ENCODE measurements at places on chromosomes 12 and 14. TPM values are rescaled to one million over a fixed set of nuclear protein-coding genes. Genes with fewer than 3 reads are reported as not detected.

Gene GALNT16
- total RNA-seq = 2.3 TPM

- no peaks in the 10 kb centered on the region for H3K36me3 ChIP-seq
- no peak overlapping the region for H3K27ac ChIP-seq
- peak overlapping the region; percentile 85 for H3K4me3 ChIP-seq
- peaks cover 11% of the 10 kb centered on the region for H3K27me3 ChIP-seq
- H3K4me1 ChIP-seq = no peaks in the 10 kb centered on the region
Observed at GRCh38 chr12:111033281-111034082, 113.1 kb upstream of the MYL2 start.

GRCh38 chr12:11649413-11650285, at the start of gene ETV6:
ETV6 (plus strand) TSS chr12:11649674; CDS start chr12:11650128, 454 bp downstream.
- DNase-seq = peak; percentile 68
- H3K36me3 ChIP-seq = peaks cover 9% of the 10 kb centered on the region
- peak within 1 kb of the TSS; percentile 80 for H3K27ac ChIP-seq
- H3K4me3 ChIP-seq = peak within 1 kb of the TSS; percentile 96

- peak overlapping the region; percentile 57 for H3K4me3 ChIP-seq
- no peak overlapping the region for H3K27ac ChIP-seq
- no peaks in the 10 kb centered on the region for H3K27me3 ChIP-seq
- peak; percentile 72 for DNase-seq
Observed at GRCh38 chr12:132243596-132244310, 85.6 kb downstream of the GALNT9 start.

DNA sequence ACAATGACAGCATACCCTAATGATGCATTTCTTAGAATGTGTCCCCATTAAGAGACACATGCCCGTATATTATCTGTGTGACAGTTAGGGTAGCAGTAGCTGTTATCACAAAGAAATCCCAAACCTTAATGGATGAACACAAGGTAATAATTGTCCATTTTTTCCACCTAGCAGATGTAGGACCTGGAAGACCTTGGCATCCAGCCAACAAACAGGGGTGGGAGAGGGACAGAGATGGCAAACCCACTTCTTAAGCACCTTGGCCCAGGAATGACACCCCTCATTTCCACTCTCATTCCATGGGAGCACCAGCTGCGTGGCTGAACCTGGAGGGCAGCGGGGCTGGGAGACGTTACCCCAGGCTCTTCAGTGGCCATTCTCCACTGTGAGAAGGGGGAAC, 679.0 kb downstream of the AACS start:
- no peaks in the 10 kb centered on the region for H3K27me3 ChIP-seq
- DNase-seq = no peak
- H3K36me3 ChIP-seq = 0 out of 2 replicates have a peak, but pooled peaks cover 5% of the 10 kb centered on the region

DNA sequence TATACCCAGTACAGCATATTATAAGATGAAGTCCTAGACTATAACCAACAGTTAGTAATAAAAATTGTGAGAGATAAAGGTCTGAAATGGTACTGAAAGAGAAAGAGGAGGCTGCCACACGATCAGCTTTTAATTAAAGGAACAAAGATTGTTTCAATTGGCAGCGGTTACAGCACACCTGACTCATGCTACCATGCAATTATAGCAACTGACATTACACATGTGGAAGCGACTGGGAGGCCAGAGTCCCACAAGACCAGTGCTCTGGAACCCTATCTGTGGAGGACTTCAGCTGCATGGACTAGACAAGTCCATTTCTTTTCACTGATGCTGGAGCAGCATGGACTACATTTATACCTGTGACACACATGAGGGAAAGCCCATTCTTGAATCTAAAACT, 55.2 kb downstream of the SEL1L start:
- DNase-seq = no peak
- H3K27ac ChIP-seq = no peak overlapping the region
- peaks cover 31% of the 10 kb centered on the region for H3K36me3 ChIP-seq

DNA sequence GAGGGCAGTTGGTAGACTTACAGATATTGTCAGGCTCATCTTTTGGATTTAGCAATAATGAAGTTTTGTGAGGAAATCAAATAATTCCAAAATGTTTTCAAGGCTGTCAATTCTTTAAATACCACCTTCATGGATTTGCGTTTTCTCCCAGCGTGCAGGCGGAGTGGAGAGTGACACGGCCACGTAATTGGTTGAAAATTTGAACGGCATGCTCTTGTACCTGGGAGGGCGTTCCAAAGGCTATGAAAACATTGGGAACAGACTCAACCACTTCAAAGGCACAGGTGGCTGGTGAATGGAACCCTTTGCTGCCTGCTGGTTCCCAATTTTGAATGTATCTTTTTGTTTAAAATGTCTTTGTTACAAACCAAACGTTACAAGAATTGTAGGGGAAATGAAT, 12.4 kb downstream of the SMIM41 start:
- no peaks in the 10 kb centered on the region for H3K36me3 ChIP-seq
- no peaks in the 10 kb centered on the region for H3K27me3 ChIP-seq
- no peak overlapping the region for H3K4me3 ChIP-seq
- H3K4me1 ChIP-seq = no peaks in the 10 kb centered on the region
- no peak overlapping the region for H3K27ac ChIP-seq

Data from H9 (cell line).